ENCODE measurements at places on chromosomes 3 and 15. TPM values are rescaled to one million over a fixed set of nuclear protein-coding genes. Genes with fewer than 3 reads are reported as not detected.

The GXYLT2 gene
- 0.98 TPM for total RNA-seq

DNA sequence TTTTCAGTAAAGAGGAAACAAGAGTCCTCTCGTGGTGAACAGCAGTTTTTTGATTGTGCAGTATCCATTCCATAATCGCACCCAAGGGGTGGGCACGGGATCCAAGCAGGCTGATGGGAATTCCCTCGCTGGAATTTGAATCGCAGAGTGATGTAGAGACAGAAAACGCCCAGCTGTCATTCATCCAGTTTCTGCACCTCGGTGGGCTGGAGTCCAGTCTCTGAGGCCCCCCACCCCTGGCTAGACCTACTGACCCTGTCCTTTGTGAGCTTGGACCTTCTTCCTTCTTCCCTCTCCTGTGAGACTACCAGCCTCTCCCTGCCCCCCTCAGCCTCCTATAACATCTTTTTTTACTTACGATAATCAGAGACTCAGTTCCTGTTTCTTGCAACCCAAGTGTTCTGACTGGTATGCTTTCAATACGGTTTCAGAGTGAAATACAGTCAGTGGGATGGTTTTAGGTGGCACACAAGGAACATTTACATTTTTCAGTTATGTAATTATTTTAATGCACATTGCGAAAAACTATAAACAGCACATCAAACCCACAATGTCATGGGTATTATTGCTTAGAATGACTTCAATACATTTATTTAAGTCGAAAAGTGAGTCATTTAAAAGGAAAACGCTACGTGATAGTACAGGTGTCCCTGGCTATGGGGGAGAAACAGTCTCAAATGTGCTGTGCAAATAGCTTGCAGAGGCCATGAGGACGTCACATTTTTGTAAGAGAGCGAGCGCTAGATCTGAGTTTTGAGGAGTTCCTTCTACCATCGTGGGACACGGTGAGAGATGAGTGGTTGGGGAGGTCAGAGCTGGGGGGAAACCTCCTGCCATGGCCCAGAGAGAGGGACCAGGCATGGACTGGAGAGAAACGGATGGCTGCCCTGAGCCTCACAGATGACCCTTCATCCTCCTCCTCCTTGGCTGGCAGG lies 37.5 kb upstream of the CHST2 start:
- H3K4me3 ChIP-seq = no peak overlapping the region
- DNase-seq = no peak
- H3K27ac ChIP-seq = no peak overlapping the region
- H3K27me3 ChIP-seq = no peaks in the 10 kb centered on the region

- no peaks in the 10 kb centered on the region for H3K36me3 ChIP-seq
- DNase-seq = no peak
- no peak overlapping the region for H3K27ac ChIP-seq
- H3K4me1 ChIP-seq = no peaks in the 10 kb centered on the region
These were observed 523.6 kb upstream of the LMCD1 start for GRCh38 chr3:7978087-7978422.

The ACOX2 gene
- 74.3 TPM for total RNA-seq

GRCh38 chr3:48528754-48529153 lies 24.8 kb upstream of the SHISA5 start:
- H3K27ac ChIP-seq = no peak overlapping the region
- no peaks in the 10 kb centered on the region for H3K36me3 ChIP-seq
- no peak for DNase-seq

The SENP2 gene
- 23.3 TPM for total RNA-seq

GRCh38 chr15:74635228-74635627 lies 19.6 kb downstream of the CLK3 start:
- H3K4me3 ChIP-seq = no peak overlapping the region
- no peaks in the 10 kb centered on the region for H3K27me3 ChIP-seq
- DNase-seq = peak; percentile 77
- H3K27ac ChIP-seq = no peak overlapping the region
- peaks cover 4% of the 10 kb centered on the region for H3K4me1 ChIP-seq
- peaks cover 28% of the 10 kb centered on the region for H3K36me3 ChIP-seq

- no peak overlapping the region for H3K4me3 ChIP-seq
- H3K4me1 ChIP-seq = no peaks in the 10 kb centered on the region
- no peaks in the 10 kb centered on the region for H3K27me3 ChIP-seq
- no peak overlapping the region for H3K27ac ChIP-seq
These were observed 140.2 kb upstream of the STT3B start for GRCh38 chr3:31392568-31392967.

The ARHGAP31 gene
- 3.6 TPM for total RNA-seq

The UROC1 gene
- total RNA-seq = 5.9 TPM

The SPESP1 gene
- total RNA-seq = 0.33 TPM

The SENP8 gene
- total RNA-seq = 0.67 TPM

The ADCY5 gene
- total RNA-seq = 3.1 TPM

DNA sequence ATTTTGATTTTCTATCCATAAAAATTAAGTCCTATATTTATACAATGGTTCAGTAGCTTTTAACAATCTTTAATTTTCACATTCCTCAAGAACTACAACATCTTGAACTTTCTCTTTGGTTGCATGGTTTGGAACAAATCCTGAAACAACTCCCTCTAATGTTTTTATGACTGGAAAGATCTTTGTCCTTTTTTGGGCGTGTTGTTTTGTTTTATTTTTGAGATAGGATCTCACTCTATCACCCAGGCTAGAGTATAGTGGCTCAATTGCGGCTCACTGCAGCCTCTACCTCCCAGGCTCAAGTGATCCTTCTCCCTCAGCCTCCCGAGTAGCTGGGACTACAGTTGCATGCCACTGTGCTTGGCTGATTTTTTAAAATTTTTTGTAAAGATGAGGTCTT lies 4.0 kb downstream of the STX19 start:
- H3K4me1 ChIP-seq = no peaks in the 10 kb centered on the region
- no peaks in the 10 kb centered on the region for H3K27me3 ChIP-seq
- H3K36me3 ChIP-seq = no peaks in the 10 kb centered on the region
- DNase-seq = no peak
- no peak overlapping the region for H3K4me3 ChIP-seq
- no peak overlapping the region for H3K27ac ChIP-seq

GRCh38 chr3:184592371-184593219 lies 31.0 kb downstream of the EPHB3 start:
- no peaks in the 10 kb centered on the region for H3K4me1 ChIP-seq
- H3K36me3 ChIP-seq = no peaks in the 10 kb centered on the region
- no peak overlapping the region for H3K27ac ChIP-seq
- no peak overlapping the region for H3K4me3 ChIP-seq
- no peaks in the 10 kb centered on the region for H3K27me3 ChIP-seq
- no peak for DNase-seq

- no peak overlapping the region for H3K4me3 ChIP-seq
- no peak overlapping the region for H3K27ac ChIP-seq
- no peaks in the 10 kb centered on the region for H3K4me1 ChIP-seq
- H3K36me3 ChIP-seq = no peaks in the 10 kb centered on the region
- H3K27me3 ChIP-seq = no peaks in the 10 kb centered on the region
These were observed 212.9 kb downstream of the P3H2 start for GRCh38 chr3:189907803-189908202.

- H3K27me3 ChIP-seq = no peaks in the 10 kb centered on the region
- H3K4me3 ChIP-seq = no peak overlapping the region
- H3K4me1 ChIP-seq = no peaks in the 10 kb centered on the region
- no peak for DNase-seq
- no peaks in the 10 kb centered on the region for H3K36me3 ChIP-seq
These were observed 228.0 kb upstream of the CFAP20DC start for GRCh38 chr3:59277816-59278215.

DNA sequence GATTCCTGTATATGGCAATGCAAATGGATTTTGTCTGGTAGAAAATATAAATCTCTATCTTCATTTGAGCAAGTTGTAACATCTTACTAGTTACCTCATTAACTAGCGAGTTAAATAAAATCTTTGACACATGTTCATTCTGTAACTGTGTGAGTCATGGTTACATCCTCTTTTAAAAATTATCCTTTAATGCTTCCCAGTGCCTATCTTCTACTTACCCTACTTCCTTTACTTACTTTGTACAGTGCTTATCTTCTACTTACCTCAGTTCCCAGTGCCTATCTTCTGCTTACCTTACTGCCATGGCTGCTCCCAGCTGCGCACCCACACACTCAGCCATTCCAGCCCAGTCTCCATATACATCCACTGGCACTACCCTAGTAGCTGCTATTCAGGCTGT lies 71.9 kb upstream of the GOLGA8B start:
- no peak for DNase-seq
- no peak overlapping the region for H3K4me3 ChIP-seq
- no peaks in the 10 kb centered on the region for H3K36me3 ChIP-seq
- H3K27me3 ChIP-seq = no peaks in the 10 kb centered on the region

GRCh38 chr3:191963182-191963581 lies 502.2 kb downstream of the PYDC2 start:
- H3K27me3 ChIP-seq = no peaks in the 10 kb centered on the region
- no peak for DNase-seq
- no peak overlapping the region for H3K27ac ChIP-seq
- H3K4me3 ChIP-seq = no peak overlapping the region

GRCh38 chr3:44222337-44222736 lies 19.3 kb upstream of the TOPAZ1 start:
- H3K27ac ChIP-seq = no peak overlapping the region
- no peak overlapping the region for H3K4me3 ChIP-seq
- DNase-seq = no peak
- no peaks in the 10 kb centered on the region for H3K27me3 ChIP-seq

The BUB1B gene
- total RNA-seq = 0.08 TPM

- H3K4me3 ChIP-seq = no peak overlapping the region
- H3K4me1 ChIP-seq = no peaks in the 10 kb centered on the region
These were observed 319.4 kb downstream of the NEK10 start for GRCh38 chr3:27049792-27050191.

GRCh38 chr3:71585887-71586809 lies 2.6 kb upstream of the FOXP1 start:
- no peak for DNase-seq
- H3K27me3 ChIP-seq = no peaks in the 10 kb centered on the region
- H3K4me3 ChIP-seq = no peak overlapping the region

DNA sequence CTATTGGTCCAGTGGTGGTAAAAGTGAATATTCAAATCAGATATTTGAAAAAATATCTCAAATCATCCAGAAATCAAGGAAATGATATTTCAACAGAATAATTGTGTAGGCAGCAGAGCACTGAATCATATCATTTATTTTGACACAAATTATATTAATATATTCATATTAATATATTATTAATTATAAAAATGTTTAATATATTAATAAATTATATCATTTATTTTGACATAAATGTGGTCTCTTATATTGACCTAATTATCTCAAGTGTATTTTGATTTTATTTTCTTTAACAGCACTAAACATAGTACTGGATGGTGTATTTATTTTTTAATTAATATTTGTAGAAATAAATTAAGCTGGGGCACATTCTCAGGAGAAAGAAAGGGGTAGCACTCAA lies 257.7 kb upstream of the THBS1 start:
- H3K36me3 ChIP-seq = no peaks in the 10 kb centered on the region
- no peaks in the 10 kb centered on the region for H3K27me3 ChIP-seq
- no peak overlapping the region for H3K4me3 ChIP-seq
- H3K27ac ChIP-seq = no peak overlapping the region
- no peaks in the 10 kb centered on the region for H3K4me1 ChIP-seq
- no peak for DNase-seq

DNA sequence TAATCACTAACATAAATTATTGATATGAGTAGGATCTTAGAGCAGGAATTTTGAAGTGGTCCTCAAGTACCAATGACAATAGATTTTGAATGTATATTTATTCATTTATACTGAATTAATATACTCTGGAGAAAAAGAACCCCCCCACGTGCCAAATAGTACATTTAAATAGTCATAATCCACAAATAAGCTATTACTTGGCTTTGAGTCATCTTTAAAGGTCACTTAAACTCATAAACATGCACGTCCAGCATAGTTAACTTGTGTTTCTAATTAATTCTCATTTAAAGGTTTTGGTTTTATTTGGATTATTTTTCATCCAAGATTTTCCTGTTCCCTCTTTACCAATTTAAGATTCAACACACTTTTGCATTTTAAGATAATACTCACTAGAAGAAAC lies 35.1 kb downstream of the FGF7 start:
- H3K4me1 ChIP-seq = no peaks in the 10 kb centered on the region
- DNase-seq = no peak
- no peaks in the 10 kb centered on the region for H3K27me3 ChIP-seq
- no peak overlapping the region for H3K27ac ChIP-seq
- no peak overlapping the region for H3K4me3 ChIP-seq
